ENCODE measurements at places on chromosomes 5 and 9.

DNA sequence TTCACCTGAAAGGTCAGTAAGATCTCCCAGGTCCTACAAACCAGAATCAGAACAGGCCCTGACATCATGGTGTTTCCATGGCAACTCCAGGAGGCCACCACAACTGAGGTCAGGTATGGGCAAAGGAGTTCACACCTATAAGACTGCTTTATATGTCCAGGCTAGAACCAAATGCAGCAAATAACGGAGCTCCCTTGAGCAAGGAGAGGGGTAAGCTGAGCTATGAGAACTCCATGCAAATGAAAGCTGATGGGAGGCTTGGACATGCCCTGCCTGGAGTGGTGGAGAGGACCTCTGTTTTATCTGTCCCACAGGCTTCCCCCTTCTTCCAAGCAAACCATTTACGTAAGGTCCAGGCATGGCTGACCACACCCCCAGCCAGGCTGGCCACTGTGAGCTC, 207.7 kb downstream of the SPOCK1 start:
- no peak for DNase-seq

DNA sequence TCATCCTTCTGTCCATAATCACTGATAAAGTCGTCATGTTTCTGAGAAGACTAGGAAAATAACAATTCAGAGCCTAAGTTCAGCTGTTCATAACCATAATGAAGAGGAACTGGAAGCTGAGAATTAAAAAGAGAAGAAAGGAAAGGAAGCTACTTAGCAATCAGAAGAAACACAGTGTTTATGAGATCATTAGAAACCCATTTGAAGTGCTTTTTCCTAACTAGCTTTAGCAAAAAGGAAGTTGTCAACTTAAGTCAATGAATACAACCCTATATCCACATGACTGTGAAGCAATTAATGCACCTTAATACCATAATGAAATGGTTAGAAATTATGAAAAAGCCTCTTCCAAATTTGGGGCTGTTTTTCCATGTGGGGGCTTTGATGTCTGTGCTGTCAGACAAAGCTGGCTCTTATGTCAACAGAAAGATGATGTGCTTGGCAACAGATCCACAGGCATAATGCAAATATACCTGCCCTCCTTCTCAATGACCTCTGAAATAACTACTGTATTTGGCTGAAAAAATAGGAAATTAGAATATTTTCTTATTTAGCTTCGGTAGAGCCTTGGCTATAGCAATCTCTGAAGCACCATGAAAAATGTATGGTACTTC, 463.5 kb downstream of the RASEF start:
- no peak for DNase-seq

GRCh38 chr5:145464171-145464570, 371.0 kb downstream of the PRELID2 start:
- no peak for DNase-seq

DNA sequence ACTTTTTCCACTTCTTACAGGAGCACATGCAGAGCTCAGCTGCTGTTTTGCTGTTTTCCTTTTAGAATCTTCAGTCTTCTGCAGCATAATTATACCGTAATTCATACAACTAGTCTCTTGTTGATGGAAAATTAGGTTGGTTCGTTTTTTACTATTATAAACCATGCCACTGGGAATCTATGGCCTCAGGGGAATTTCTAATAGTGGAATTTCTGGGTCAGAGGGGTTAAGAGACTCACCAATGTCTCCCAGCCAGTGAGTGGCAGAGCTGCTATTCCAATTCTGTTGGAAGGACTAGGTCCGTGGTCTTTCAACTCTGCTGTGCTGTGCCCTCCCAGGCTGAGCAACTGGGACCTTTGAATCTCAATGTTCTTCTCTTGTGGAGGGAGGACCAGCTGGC, 282.5 kb downstream of the ZSWIM6 start:
- DNase-seq = no peak

GRCh38 chr5:107404595-107405374, 266.0 kb downstream of the EFNA5 start:
- no peak for DNase-seq

DNA sequence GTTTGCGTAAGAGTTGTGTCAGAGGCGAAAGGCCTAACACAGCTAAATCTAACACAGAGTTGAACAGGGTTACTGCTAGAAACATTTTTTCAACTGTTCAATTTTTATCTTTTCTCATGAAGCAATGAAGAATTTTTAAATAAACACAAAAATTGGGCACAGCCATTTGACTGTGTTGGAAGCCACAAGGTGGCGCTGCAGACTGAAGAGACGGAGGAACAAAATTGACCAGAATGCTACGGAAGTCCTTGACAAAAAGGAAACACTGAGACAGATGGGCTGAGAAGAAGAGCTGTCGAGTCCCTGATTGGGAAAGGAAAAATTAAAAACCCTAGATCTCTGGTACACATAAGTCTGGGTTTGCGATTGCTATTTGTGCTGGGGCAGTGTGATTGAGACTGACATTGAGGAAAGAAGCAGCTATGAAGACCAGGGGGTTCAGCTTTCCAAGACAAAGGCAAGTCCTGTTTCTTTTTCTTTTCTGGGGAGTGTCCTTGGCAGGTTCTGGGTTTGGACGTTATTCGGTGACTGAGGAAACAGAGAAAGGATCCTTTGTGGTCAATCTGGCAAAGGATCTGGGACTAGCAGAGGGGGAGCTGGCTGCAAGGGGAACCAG, at the start of gene PCDHB9:
Gene PCDHB9 (plus strand): TSS at position 265 of the 616 bp plus-strand sequence. CDS start 158 bp downstream, at position 423.
- DNase-seq = no peak

All from amniotic stem cell (primary cell).